ENCODE measurements at places on chromosomes 2 and 18.

DNA sequence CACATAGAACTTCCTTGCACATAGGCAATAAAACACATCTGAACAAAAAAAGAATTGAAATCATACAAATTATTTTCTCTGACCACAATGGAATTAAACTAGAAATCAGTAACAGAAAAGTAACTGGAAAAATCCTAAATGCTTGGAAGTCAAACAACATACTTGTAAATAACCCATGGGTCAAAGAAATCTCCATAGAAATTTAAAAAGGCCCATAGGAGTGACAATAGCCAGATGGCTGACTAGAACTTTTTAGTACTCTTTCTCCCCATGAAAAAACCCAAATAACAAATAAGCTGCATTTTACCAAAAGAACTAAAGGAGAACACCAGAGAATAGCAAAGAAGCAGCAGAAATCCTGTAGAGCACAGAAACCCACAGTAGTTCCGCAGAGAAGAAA, 139.2 kb upstream of the COL3A1 start:
- DNase-seq = no peak

GRCh38 chr2:134842930-134843490, 4.6 kb downstream of the ACMSD start:
- no peak for DNase-seq

DNA sequence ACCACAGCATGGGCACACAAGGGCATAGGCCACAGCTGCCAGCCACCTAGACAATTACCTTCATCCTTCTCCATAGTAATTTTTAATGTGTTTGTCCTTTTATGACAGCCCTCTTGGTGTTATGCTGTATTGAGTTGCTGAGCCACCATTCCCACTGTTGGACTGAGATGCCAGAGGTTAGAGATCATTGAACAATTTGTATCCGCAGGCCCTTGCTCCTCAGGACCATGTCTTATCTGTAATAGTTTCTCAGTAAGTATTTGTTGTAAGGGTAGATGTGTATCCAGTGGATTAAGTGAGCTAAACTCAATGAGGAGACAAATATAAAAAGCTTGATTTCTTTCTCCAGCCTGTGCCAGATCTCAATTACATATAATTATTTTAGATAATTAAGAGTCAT, 832.8 kb upstream of the ID2 start:
- DNase-seq = no peak

DNA sequence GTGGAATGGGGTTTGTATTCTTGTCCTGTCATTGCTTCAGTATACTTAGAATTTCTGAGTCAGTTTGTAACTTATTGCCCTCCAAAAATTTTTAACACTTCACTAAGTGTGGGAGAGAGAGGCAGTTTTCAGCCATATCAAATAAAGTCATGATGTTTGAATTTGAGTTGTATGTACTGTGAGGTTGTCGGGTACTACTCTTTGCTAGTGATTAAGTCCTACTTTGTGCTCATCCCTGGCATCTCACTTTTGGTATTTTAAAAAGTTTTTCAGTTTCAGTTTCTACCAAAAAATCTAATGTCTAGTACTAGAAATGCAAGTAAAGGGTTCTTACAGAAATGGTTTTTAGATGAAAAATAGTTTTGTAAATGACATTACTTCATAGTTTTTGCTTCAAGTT, 40.7 kb downstream of the EIF5B start:
- no peak for DNase-seq

GRCh38 chr2:129813404-129813803, 166.1 kb upstream of the RAB6C start:
- DNase-seq = no peak

- no peak for DNase-seq
These were observed 32.3 kb downstream of the LYPD6B start for GRCh38 chr2:149070681-149071320.
